ENCODE measurements at places on chromosomes 12 and 14. TPM values are rescaled to one million over a fixed set of nuclear protein-coding genes. Genes with fewer than 3 reads are reported as not detected.

DNA sequence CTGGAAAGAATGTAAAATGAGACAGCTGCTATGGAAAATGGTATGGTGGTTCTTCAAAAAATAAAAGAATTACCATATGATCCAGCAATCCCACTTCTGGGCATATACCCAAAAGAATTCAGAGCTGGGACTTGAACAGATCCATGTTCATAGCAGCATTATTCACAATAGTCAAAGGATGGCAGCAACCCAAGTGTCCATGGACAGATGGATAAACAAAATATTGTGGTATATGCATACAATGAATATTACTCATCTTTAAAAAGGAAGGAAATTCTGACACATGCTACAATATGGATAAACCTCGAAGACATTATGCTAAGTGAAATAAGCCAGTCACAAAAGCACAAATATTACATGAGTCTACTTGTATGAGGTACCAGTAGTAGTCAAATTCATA is 9.1 kb downstream of the RAB2B start:
- DNase-seq = no peak

DNA sequence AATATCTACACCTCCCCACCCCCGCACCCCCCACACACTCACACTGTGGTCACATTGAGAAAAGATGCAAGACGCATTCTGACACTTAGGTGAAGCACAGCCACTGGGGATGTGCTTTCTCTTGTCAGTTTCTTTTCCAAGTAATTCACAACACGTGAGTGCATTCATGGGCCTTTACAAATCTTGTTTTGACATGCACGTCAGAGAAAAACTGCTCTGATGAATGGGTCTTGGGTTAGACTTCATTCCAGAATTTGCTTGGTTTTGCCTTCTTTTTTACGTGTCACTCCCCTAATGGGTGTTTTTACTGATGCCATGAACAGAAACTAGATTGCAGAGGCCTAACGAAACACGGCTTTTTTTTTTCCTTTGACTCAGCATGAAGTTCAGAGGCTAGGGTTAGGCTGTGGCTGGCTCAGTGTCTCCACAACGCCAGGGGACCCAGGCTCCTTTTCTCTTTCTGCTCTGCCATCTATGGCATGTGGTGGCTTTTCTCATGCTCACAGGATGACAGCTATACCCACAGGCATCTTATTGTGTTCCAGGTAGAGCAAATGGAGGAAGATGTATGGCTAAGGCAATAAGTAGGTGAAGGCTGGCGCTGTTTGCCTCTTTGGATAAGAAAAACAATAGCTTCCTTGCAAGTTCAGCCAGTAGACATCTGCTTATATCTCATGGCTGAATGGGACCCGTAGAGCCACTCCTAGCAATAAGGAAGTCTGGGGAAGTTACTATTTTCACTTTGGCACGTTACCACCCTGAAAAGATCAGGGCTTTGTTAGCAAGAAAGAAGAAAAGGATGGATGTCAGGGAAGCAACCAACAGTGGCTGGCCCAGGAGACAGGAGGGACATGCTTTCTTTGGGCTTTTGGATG is 253.3 kb downstream of the SLC15A4 start:
- peak; percentile 36 for DNase-seq

DNA sequence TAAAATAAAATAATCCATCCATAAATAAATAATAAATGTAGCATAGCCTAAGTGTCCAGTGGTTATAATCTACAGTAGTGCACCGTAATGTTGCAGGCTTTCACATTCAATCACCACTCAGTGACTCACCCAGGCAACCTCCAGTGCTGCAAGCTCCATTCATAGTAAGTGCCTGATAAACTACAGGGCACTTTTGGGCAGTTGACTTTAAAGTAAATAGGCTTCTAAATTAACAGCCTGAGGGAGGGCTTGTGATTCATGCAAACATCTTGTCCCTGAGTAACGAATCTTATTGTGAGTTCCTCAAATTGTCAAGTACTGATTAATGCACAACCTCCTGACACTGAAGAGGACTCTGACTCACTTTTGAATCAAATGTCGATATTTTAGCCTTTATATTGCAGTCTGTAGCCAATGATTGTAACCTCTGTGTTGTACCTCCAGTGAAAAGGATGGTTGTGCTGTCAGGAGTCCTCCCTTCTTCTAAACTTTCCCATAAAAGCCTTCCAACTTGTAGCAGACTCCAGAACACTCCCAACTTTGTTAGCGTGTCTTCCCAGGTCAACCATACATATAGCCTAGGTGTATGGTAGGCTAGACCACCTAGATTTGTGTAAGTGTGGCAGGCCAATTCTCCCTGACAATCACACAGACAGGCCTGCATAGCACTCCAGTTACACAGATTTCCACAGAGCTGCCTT is 55.0 kb upstream of the BICD1 start:
- DNase-seq = no peak

HOXC12 gene
- total RNA-seq = not detected

GRCh38 chr12:54028314-54029201 is at the start of gene HOXC6:
Gene HOXC6 (plus strand): TSS chr12:54028440. CDS start chr12:54028522, 82 bp downstream.
- no peak for DNase-seq

- DNase-seq = no peak
These were observed 103.0 kb downstream of the C12orf42 start for GRCh38 chr12:103392722-103393121.

ARHGAP9 gene
- total RNA-seq = 11.4 TPM

ERP27 gene
- 3.3 TPM for total RNA-seq

POLE gene
- 57.6 TPM for total RNA-seq

RNASE4 gene
- 52.2 TPM for total RNA-seq

DNA sequence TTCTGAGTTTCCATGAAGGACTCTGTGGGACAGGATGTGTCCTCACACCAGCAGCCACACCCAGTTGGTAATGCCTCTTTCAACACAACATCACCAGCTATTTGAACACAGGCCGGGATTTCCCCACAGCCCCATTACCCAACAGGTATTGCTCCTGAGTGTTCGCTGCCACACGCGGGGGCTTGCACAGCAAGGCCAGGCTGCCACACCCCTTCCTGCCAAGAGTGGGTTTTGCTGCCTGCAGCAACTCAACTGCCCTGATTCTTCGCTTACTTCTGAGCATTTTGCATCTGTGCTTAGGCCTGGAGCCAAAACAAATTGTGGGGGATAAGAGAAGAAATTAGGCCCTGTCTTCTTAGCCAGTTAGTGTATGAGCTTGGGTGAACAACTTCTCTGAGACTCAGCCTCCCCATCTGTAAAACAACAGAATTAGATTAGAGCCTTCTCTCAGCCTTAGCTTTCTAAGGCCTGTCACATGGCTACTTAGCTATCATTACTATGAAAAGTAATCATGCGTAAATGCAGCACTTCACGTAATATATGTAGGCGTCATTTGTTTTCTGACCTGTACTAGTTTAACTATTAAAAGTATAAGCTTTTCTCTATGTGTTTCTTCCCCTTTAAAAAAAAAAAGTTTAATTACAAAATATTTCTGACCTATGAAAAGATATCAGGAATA is 20.0 kb downstream of the CKAP4 start:
- peak; percentile 30 for DNase-seq

GRCh38 chr12:6228535-6229223 is 28.5 kb downstream of the CD9 start:
- DNase-seq = peak; percentile 79
